Osteoblast (primary cell): ENCODE measurements at places on chromosomes 1 and 21.
A peak's percentile ranks its signal among the peaks of the same experiment; 100 is the strongest.

GRCh38 chr1:56816264-56816663 is 2.9 kb downstream of the FYB2 start:
- H3K4me1 ChIP-seq = peaks cover 19% of the 10 kb centered on the region
- H3K27ac ChIP-seq = no peak overlapping the region
- peak; percentile 73 for DNase-seq
- no peak overlapping the region for H3K4me3 ChIP-seq

GRCh38 chr21:35428001-35428320 is 378.9 kb upstream of the RUNX1 start:
- no peak overlapping the region for H3K27ac ChIP-seq
- no peaks in the 10 kb centered on the region for H3K36me3 ChIP-seq
- H3K4me3 ChIP-seq = no peak overlapping the region
- no peak for DNase-seq

GRCh38 chr1:6502000-6502891 is 10.8 kb upstream of the PLEKHG5 start:
- no peaks in the 10 kb centered on the region for H3K27me3 ChIP-seq
- H3K27ac ChIP-seq = no peak overlapping the region
- no peak overlapping the region for H3K4me3 ChIP-seq
- peak; percentile 98 for DNase-seq

DNA sequence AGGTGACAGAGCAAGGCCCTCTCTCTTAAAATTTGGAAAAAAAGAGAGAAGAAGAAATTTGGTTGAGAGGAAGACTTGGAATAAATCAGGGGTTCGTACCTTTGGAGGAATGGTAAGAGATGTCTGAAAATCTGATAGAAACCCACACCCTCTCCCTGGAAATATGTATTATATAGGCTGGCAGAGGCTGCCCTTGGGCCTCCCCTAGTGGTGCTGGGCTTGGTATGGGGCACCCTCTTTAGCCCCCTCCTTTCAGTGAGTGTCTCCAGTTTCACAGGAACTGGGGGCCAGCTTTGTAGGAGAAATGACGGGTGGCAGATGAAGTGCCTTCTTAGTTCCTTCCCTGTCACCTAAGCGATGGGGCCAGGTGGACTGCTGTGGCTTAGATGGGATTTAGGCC is 82.9 kb upstream of the SLC2A1 start:
- H3K27ac ChIP-seq = no peak overlapping the region
- no peak overlapping the region for H3K4me3 ChIP-seq
- no peaks in the 10 kb centered on the region for H3K4me1 ChIP-seq

DNA sequence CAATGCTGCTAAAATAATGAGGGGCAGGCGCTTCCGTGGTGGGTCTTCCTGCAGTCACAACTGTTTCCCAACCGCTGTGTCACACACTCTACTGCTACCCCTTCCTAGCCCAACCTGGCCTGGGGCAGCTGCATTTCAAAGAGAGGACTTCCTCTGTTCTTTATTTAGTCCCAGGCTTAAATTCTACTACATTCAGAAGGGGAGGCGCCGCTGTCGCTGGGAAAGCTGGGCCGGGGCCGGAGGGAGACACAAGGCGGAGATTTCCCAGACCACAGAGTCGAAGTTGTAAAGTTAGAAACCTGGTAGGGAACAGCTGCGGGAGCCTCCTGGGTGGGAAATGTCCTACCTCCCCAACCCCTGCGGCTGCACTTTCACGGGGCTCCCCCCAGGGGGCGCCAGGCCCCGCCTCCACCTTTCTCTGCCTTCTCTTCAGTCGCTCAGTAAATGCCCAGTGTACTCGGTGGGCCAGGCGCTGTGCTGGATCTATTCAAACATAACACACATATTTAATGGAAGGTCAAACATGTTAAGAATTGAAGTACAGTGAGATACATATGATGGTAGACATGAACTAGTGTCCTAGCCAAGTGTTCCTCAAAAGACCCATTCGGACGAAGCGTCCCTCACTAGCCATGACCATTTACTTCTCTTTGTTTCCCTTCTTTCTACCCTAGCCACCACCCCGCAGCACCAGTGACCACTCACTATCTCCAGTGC is 23.1 kb downstream of the DYRK3 start:
- no peaks in the 10 kb centered on the region for H3K36me3 ChIP-seq
- no peak overlapping the region for H3K27ac ChIP-seq
- H3K27me3 ChIP-seq = peaks cover 16% of the 10 kb centered on the region
- DNase-seq = peak; percentile 88
- no peak overlapping the region for H3K4me3 ChIP-seq
- peaks cover 9% of the 10 kb centered on the region for H3K4me1 ChIP-seq

- peaks cover 25% of the 10 kb centered on the region for H3K4me1 ChIP-seq
- H3K4me3 ChIP-seq = no peak overlapping the region
- no peaks in the 10 kb centered on the region for H3K36me3 ChIP-seq
- no peaks in the 10 kb centered on the region for H3K27me3 ChIP-seq
- DNase-seq = peak; percentile 87
- H3K27ac ChIP-seq = no peak overlapping the region
Measured at GRCh38 chr1:23202263-23202749, 15.0 kb downstream of the HTR1D start.
